ENCODE measurements at places on chromosomes 5 and 9.

GRCh38 chr5:176388003-176388443, 375 bp downstream of the NOP16 start:
- DNase-seq = no peak

DNA sequence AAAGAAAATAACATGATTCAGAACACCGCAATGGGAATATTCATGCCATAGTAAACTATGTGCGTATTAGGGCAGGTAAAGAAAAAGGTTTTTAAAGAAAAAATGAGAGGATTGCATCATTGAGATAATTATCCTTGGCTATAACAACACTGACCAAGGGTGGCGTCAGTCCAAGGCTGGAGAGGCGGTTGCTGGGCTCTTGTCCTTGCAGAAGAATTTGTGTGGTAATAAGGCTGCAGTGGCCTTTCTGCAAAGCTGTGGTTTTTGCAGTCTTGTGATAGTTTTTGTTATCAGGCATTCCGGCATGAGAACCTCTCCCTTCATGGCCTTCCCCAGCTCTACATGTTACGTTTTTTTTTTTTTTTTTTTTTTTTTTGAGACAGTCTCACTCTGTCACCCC, 14.0 kb downstream of the BOD1 start:
- DNase-seq = no peak

- no peak for DNase-seq
These were observed 4.1 kb upstream of the TOR1A start for GRCh38 chr9:129828051-129828450.

- DNase-seq = no peak
These were observed 72.8 kb upstream of the C6 start for GRCh38 chr5:41286165-41286564.

DNA sequence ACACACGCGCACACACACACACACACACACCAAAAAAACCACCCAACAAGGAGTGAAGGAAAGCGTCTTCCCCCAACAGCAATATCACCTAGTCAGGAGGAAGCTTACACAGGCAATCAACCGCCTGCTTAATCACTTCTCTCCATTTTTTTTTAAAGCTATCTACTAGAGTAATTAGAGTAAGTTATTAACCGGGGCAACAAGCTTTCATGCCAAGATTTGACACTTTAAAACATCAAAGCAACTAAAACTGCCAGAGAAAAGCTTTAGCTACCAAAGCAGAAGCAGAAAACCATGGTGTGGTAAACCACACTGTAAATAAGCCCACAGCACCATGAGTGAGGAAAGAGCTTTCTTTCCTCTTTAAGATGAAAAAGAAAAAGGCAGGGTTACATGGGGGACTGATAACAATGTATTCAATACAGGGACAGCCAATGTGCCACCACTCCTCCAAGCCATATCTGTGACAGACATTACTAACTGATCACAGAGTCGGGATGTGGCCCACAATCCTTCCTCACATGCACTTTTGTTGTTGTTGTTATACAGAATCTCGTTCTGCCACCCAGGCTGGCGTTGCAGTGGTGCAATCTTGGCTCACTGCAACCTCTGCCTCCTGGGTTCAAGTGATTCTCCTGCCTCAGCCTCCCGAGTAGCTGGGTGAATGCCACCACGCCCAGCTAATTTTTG, 282.1 kb downstream of the CRB2 start:
- DNase-seq = no peak

DNA sequence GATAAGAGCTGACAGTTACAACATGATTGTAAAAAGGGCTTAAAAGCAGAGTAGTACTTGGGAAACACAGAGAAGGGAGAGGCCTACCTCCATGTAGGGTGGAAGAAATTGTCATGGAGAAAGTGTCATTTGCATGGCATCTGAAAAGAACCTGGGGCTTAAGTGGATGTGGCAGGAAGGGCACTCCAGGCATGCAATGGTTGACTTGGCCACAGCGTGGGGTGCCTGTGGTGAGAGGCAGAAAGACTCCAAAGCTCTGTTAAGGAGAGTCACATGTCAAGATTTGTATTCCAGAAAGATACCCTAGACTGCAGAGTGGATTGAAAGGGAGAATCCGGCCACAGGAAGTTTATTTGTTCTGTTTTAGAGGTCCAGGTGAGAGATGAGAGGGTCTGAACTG, 2.4 kb downstream of the POLR3G start:
- DNase-seq = no peak

DNA sequence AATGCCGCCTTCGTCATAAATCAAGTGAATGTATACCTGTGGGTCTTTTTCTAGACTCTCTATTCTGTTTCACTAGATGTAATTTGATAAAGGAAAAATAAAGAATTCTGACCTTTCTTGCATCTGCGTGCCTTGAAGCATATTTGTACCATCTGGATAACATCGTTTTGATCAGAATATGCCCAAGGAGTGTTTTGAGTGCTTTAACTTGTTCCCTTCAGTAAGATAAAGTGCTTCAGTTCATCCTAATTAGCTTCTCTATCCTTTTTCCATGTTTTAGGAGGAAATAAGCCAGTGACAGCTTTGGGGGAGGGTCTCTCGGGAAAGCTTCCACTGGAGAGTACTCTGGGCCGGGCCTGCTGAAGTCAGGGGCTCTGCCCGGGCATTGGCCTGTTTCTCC, 113.5 kb upstream of the DAP start:
- DNase-seq = no peak

GRCh38 chr5:4295663-4296339, 700.2 kb downstream of the IRX1 start:
- DNase-seq = no peak

DNA sequence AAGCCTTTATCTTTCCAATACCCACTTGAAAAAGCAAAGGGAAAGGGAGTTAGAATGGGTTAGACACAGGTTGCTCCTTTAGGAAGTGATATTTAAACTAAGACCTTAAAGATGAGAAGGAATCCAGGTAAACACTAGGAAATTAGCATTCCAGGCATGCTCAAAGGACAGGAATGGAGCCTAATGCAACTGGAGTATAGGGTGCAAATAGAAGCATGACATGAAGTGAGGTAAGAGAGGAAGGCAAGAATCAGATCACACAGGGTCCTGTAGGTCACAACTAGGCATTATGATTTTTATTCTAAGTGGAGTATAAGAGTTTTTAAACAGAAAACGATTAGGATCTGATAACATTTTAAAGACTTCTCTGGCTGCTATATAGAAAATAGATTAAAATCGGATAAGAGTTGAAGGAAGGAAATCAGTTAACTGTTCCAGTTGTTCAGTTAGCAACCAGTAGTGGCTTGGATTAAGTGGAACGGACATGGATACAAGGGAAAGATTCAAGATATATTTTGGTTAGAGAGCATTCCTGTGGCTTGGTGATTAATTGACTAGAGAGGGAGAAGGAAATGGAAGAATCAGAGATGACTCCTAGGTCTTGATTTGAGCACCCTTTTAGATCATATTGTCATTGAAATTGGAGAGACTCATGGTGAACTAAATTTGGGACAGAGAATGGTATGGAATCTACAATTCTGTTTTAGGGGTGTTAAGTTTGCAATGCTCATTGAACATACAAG, 95.9 kb downstream of the FBXO4 start:
- DNase-seq = no peak

- DNase-seq = no peak
These were observed 1.6 kb downstream of the WNK2 start for GRCh38 chr9:93185266-93186214.

GRCh38 chr9:136729926-136730325, 12.8 kb downstream of the LCN10 start:
- DNase-seq = no peak

DNA sequence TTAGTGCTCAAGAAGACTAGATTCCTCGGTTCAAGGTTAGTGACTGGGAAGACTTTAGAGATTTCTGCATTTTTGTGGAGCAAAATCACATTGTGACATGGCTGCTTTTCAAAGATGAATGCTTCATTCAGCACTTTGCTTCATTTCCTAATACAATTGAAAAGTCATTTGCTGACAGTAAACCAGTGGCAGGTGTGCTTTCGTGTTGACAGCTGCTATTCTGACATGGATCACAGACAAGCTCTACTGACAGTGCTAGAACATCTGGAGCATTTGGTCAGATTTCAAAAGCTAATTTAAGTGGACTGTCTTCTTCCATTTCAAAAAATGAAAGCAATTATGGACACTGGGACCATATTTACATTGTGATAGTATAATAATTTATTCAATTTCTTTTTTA, 1060.1 kb downstream of the PTPRD start:
- no peak for DNase-seq

GRCh38 chr9:72165326-72165725, 16.1 kb downstream of the GDA start:
- no peak for DNase-seq

GRCh38 chr9:3647652-3648051, 121.9 kb upstream of the RFX3 start:
- DNase-seq = no peak

GRCh38 chr5:45687701-45688100, 8.5 kb downstream of the HCN1 start:
- DNase-seq = no peak

DNA sequence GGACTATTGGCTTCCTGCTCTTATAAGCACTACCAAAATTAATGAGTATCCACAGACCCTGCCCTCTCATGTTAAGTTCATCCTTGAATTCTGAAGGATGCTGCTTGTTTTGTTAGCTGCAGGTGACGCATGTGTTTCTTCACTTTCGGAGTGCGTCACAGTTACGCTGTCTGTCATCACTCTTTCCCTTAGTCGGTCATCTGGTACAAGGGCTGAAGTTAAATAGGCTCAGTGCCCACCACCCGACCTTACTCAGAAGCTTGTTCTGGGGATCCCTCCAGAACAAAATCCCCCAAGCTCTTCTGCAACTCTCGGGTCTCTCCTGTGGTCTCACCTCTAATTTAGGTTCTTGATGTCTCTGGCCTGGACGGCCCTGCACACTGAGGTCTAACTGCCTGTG, 51.0 kb downstream of the ADCY2 start:
- DNase-seq = no peak

GRCh38 chr5:154368041-154368800, 77.6 kb upstream of the SAP30L start:
- peak; percentile 89 for DNase-seq

- peak; percentile 78 for DNase-seq
These were observed 391.3 kb downstream of the NR2F1-AS1 start for GRCh38 chr5:93189707-93190120.

DNA sequence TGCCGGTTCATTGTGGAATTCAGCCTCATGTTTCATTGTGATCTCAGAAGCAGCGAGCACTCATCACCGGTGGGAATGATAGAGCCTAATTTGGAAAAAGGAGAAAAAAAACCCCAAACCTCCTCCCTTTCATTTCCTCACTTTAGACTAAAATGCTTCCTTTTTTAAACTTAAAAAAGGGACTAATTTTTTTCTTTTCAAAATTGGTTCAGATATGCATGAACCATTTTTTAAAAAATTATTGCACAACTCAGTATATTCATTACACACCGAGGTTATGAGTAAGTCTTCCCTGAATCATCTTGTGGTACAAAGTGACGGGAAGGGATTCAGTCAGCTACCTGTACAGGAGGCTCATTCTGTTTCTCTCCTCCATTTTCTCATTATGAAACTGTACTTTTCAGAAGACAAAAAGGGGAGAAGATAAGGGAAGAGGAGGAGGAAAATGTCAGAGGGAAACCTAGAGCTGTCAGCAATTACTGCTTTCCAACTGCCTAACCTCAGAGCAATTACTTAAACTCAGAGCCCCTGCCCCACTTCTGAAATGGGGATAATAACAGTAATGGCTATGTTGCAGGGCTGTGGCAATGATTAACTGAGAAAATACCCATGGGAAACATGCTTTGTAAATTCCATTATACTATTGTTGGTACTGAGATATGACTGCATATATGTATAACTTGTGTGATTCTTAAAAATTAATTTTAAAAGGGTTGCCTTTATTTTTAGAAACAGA, 24.0 kb downstream of the GALNT10 start:
- no peak for DNase-seq

- no peak for DNase-seq
These were observed 977 bp upstream of the PRDM12 start for GRCh38 chr9:130663258-130663976.

DNA sequence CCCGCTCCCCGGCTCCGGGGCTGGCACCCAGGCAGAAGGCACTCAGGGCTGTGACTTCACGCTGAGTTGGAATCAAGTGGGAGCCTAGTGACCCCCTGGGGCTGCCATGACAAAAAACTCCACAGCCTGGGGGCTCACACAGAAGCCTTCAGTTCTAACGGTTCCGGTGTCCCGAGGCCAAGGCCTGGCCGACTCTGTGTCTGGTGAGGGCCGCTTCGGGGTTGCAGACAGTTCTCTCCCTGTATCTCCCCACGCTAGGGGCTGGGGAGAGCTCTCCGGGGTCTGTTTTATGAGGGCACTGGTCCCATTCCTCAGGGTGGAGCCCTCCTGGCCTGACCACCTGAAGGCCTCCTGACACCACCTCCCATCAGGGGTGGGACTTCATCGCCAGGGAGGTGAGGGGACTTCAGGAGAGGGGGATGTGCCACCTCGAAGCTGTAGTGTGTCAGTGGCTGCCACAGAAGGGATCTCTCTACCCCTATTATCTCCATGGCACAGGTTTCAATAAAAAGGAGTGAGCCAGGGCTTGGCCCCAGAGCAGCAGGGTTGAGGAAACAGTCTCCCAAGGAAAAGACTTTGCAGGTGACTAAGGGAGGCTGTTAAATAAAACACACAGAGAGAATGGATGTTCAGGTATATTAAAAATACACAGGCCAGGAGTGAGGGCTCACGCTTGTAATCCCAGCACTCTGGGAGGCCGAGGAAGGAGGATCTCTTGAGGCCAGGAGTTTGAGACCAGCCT, 1.5 kb upstream of the SLC6A3 start:
- no peak for DNase-seq

- no peak for DNase-seq
These were observed 1446.2 kb downstream of the MAT2B start for GRCh38 chr5:164951570-164951969.

GRCh38 chr9:76412638-76413037, 18.4 kb upstream of the RFK start:
- no peak for DNase-seq

DNA sequence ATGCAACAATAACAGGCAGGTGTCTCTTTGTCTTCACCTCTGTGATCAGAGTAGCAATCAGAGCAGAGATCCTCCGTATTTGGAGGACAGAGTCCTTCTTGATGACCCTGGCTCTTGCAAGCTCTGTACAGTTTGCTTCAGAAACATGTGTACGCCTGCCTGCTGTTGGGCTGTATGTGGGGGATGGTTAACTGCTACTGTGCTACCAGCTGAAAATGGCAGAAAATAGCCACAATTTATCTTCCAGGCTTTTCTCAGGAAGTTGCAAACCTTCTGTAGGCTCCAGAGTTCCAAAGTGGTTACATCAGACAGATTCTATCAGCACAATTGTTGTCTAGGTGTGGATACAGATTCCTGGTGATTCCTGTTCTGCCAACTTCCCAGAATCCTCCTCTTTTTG, 35.5 kb downstream of the DDX46 start:
- no peak for DNase-seq

DNA sequence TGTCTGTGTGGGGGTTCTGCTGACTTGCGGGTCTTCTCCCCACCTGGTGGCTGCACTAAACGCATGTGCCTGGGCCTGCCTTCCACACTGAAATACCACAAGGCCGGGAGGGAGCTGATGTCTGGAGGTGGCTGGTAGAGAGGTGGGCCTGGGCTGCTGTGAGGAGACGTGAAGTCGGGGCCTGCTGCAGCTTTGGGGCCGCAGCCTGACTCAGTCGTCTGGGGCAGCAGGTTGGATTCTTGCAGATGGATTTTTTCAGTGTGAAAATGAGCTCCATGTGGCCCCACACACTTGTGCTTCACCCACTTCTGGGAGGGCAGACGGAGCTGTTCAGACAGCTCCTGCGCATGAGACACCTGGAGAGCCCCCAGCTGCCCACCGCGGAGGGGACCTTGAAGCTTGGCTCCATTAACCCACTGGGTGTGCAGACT, 29.3 kb downstream of the COL5A1 start:
- DNase-seq = no peak
